ENCODE measurements at places on chromosomes 5 and 9. TPM values are rescaled to one million over a fixed set of nuclear protein-coding genes. Genes with fewer than 3 reads are reported as not detected.

- DNase-seq, result no peak
Measured at GRCh38 chr5:51379331-51379700, 3.9 kb upstream of the ISL1 start.

Gene MYMK
- not detected for total RNA-seq

GRCh38 chr9:136138566-136138965, 19.9 kb upstream of the TMEM250 start:
- peak; percentile 7 for DNase-seq

DNA sequence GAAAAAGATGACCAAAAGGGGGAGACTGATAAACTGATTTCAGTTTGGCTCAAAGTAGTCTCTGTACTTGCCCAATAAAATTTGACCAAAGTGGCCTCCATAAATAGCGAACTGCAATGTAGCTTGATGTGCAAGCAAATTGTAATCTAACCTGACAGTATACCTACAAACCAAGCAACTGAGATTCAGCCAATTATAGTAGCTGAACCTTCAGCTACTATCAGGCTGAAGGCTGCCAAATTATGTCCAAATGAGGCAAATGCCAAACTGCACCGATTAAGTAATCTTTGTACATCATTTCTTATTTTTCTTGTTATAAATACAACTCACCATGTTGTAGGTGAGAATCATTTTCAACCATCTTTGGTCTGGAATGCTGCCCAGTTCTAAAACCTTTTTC, 390.6 kb downstream of the CDH9 start:
- no peak for DNase-seq

DNA sequence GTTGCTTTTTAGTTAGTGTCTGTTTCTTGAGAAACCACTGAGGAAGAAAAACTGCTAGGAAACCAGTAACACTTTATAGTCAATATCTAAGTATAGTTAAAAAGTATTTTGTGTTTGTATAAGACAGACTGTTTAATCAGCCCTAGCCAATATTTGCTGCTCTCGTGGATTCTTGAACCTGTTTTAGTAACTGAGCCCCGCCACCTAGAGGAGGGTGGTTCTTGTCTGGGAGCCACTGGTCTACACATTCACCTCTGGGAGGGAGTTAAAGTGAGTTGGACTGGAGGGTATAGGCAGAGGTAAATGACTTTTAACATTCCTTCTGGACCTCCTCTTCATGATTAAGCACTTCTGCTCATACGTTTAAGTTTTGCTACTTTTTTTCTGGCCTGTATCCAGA, 117.2 kb downstream of the SPATA31D1 start:
- no peak for DNase-seq

Gene TEX48
- total RNA-seq, result not detected

DNA sequence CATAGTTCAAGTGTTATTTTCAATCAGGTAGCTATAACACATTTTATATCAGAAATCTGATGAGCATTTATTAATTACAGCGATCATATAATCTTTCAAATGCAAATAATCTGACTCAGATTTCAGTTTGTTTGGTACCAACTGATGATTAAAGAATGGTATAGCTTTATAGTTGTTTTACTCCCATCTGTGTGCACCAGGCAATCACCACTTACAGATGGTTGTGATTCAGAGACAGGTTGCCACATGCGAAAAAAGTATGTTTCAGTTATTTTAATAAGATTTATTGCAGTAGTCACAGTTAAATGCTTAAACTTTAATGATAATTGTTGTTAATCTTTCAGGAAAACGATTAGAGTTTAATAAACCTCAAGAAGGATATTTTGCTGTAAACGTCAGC, 155.1 kb upstream of the ARRDC3 start:
- DNase-seq, result no peak

- DNase-seq, result no peak
Measured at GRCh38 chr5:119174578-119175163, 103.8 kb downstream of the DMXL1 start.

DNA sequence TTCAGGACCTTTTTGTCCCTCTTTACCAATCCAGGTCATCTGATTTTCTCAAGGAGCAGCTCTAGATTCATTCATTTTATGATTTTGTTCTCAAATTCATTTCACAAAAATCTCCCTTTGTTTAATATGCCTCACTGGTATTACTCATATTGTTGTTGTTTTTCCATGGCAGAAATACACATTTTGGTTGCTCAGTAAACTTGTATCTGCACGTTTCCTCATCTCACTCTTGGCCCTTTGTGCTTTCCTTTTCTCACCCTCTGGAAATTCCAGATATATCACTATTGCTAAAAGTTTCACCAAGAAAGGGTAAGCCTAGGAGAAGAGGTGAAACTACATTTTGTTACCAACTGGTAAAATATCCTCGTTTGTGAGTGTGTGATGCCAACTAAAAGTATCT, 14.8 kb downstream of the ASPN start:
- no peak for DNase-seq

Gene OBP2B
- not detected for total RNA-seq

Gene C9orf153
- total RNA-seq, result 0.51 TPM

DNA sequence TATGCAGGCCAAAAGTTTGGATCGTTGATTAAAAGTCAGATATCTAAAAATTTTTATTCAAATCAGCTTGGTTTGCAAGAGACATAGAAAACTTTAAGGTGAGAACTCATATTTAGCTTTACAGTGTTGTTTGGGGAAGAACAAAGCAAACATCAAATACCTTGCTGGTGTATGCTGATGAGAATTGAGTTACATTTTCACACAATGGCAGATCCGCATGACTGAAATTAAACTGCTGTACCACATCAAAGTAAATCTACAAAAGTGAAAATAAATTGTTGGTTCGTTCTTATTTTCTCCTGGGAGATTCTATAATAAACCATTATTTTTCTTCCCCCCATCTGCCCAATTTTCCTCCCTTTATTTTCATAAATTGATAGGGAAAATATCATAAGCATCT, 198.2 kb upstream of the PCSK5 start:
- DNase-seq, result no peak

GRCh38 chr9:124394596-124394995, 20.6 kb downstream of the PSMB7 start:
- no peak for DNase-seq
